ENCODE measurements at places on chromosomes 12 and 14.

- DNase-seq = no peak
These were observed 733 bp upstream of the KLHDC2 start for GRCh38 chr14:49767270-49767570.

- no peak for DNase-seq
These were observed 332.6 kb downstream of the GLT1D1 start for GRCh38 chr12:129185855-129186254.

DNA sequence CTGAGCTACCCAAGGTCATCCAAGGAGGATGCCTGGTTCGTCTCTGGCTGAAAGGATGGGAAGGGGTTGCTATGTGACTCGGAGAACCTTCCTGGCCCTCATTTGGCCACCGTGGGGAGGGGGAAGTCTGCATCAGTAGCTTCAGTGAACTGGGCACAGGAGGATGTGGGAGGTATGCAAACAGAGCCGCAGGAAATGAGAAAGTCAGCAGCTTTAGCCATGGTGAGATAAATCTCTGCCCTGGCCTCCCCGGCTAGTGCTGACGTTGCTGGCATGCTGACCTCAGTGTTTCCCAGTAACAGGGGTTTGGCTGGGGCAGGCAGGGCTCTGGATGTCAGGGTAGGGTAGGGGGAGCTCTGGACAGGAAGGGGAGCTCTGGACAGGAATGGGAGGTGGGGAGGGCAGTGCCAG, 2.3 kb upstream of the CEBPE start:
- DNase-seq = peak; percentile 48

DNA sequence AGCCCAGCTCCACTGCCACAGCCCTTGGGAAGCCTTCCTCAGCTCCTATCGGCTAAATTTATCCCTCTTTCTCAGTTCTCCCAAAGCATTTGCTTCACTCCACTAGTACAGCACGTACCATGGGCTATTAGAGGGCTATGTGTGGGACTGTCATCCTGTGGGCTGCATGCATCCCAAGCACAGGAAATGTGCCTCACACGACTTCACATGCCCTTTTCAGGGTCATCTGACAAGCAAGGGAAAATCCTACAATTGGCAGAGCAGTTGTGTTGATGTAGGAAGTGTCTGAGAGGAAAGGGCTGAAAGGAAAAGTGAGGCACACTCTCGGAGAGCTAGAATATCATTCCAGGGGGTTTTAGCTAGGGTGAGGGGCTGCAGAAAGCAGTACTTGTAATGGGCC, 47.6 kb downstream of the NINJ2 start:
- DNase-seq = no peak

DNA sequence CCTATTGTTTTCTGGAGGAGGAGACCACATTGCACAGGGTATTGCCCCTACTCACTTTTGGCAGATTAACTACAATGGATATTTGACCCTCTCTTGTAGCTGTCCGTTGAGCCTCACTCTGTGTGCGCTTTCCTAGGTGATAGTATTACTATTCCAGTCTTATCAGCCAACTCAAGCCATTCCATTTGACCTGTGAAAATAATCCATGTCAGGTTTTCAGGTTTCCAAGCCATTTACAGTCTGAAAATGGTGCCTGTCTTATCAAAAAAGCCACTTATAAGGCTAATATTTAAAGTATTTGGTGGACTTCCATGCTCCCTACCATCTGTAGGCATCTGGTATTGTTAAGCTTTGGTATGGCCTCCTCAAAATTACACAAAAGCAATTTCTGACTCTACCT, 29.6 kb upstream of the KLRD1 start:
- no peak for DNase-seq

DNA sequence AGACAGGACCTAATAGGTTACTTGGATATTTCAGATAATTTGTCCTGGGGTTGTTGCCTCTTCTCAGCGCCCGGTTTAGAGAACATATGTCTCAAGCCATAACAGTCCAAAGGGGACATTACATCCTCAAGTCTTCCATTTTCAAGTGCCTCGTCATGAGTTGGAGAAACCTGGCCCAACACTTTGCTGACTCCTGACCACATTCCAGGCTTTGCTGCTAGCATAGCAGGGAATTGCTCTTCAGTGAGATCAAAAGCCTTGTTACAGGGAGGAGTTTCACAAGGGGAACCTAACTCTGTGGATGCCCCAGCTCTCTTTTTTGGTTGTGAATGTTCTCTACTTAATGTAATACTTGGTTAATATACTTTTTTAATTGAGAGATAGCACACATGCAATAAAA, 8.2 kb upstream of the MMP19 start:
- DNase-seq = no peak

- no peak for DNase-seq
These were observed 892 bp downstream of the TCHP start for GRCh38 chr12:109900752-109901580.

GRCh38 chr12:56280849-56281248, 14.1 kb downstream of the COQ10A start:
- no peak for DNase-seq

- DNase-seq = no peak
These were observed 35.7 kb upstream of the ACTN1 start for GRCh38 chr14:69014829-69015259.

- DNase-seq = no peak
These were observed 17.5 kb downstream of the RASSF3 start for GRCh38 chr12:64627771-64628170.

DNA sequence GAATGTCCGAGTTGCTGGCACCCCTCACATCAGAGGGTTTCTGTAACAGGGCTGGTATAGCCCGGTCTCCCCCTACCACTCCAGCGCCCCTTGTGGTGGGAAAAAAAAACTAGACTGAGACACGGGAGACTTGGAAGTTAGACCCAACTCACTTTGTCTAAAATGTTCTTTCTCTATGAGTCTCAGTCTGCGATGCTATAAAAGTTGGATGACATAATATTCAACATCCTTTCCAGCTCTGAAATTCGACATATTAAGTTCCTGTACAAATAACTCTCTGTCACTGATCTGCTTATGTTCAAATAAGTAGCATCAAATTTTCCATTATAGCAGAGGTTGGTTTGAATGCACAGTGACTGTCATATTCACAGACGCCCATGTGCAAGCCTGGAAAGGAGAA, 25.7 kb upstream of the TC2N start:
- DNase-seq = no peak

- no peak for DNase-seq
These were observed 214.4 kb downstream of the BCL11B start for GRCh38 chr14:99057576-99058083.

GRCh38 chr12:113310489-113310888, 24.4 kb downstream of the SLC8B1 start:
- no peak for DNase-seq

DNA sequence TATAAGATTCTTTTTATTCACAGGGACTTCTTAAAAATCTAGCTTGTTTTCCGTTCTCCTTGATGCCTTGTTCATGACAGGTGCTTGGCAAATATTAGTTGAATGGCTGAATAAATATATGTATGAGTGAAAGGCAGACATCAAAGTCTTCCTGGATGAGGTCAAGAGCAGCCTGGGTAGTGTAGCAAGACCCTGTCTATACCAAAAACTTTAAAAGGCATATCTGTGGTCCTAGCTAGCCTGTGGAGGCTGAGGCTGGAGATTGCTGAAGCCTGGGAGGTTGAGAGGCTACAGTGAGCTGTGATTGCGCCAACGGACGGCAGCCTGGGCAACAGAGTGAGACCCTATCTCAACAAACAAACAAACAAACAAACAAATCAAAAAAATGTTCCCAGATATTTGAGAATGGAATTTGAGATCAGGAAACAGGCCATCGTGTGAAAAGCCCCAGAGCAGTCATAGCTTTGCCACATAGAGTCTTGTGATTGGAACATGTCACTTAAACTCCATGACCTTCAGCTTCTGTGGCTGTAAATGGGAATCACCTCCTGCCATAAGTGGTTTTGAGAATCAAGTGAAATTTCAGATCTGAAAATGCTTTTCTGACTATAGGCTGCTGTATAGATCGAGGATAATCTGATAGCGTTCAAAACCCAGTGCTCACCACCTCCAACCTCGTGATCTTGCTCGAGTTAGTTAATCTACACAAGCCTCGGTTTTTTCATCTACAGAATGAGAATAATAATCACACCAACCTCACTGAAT, 64.3 kb downstream of the ZFP36L1 start:
- DNase-seq = no peak

DNA sequence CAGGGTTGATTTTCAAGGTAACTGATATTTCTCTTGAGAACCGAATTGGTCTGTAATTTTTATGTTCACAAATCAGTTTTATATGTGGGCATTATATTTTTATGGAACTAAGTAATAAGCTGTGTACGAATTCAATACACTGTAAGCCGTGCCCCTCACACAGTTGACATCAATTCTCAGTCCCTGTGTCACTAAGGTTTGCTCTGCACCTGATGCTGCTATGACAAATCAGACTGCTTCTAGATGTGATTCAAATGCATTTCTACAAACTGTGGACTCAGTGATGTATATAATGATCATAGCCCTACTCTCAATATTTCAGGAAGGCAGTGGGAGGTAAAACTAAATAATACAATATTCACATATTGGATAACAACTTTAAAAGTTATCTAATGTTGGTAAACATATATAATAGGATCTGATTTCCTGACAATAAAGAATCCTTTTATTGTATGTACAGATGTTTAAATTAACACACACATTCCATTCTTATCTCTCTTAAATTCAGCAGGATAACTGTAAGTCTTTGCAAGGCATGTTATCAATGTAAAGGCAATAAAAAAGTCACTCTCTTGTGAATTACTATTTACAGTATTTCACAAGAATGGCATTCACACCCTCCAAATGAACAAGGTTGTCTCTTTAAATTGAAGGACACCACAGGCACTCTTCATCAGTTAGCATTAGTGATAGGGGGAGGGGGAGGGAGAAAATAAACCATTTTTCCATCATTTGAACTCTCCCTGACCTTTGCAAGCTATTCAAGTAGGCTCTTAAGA, 87.2 kb upstream of the SOX5 start:
- DNase-seq = no peak

DNA sequence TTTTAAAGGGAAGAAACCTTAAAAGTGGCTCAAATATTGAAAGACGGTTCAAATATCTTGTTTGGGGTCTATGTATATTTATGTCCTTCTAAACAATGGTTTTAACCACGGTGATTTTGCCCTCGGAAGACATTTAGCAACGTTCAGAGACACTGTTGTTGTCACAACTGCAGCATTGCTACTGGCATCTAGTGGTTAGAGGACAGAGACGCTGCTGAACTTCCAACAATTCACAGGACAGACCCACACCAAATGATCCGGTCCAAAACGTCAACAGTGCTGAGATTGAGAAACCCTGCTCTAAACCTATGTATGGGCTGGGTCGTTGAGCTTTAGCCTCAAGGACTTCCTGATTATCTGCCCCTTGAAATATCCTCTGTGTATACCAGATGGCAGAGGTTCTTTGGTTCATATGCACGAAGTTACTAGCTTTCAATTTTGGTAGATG, 1.7 kb downstream of the ANGEL1 start:
- DNase-seq = no peak

DNA sequence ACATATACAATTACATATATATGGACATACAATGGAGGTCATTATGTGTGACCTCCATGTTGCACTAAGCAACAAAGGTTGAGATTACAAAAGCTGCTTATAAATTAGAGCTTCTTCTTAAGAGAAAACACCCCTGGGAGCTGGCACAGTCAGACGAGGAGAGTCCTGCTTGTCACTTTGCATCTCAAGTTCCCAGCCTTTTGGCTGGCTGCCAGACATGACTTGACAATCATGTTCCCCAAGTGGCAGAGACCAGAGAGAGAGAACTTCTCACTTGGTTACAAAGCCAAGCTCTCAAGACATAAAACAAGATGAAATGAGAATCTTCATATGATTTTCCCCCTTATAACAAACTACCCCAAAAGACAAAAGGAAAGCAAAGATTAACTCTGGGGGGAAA, 8.5 kb upstream of the SYNJ2BP start:
- DNase-seq = no peak

- DNase-seq = no peak
These were observed 1430.1 kb upstream of the SEL1L start for GRCh38 chr14:82963756-82964155.

GRCh38 chr12:12901158-12901791, 9.9 kb downstream of the GPRC5A start:
- no peak for DNase-seq

DNA sequence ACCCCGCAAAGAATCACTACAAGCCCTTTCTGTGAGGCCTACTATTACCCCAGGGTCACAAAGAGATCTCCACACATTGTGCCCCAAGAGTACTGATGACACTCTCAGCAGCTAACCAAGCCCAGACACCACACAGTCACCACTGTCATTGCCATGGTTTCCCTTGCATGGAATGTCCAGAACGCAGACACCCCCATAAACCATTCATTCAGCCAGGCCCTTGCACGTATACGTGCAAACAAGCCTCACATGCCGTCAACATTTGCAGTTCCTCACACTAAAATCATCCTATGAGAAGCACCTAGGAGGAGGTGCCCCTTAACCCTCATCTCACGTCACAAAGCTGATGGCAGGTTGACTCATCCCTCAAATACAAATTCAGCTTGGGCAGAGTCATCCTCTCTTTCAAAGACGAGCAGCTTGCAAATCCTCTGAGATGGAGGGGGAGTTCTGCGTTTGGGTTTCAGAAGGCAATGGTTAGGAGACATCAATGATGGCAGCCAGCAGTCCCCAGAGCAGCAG, 17.1 kb upstream of the KRT77 start:
- no peak for DNase-seq

GRCh38 chr12:39795481-39795880, 175.9 kb upstream of the ABCD2 start:
- DNase-seq = no peak

GRCh38 chr12:66653796-66654195, 25.1 kb downstream of the GRIP1 start:
- no peak for DNase-seq

DNA sequence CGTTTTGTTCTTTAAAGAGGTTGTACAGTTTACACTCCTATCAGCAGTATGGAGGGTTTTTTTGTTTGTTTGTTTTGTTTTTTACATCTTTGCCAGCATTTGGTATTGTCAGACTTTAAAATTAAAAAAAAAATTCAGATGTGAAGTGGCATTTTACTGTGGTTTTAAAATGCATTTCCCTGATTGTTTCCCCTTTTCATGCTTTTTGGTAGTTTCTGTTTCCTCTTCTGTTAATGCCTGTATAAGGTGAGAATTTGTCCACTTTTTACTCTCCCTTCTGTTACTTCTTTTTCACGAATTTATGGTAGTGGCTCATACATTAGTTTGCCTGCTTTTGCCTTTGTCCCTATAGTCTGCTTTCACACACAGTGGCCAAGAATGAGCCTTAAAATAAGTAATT, 36.6 kb downstream of the MNAT1 start:
- DNase-seq = no peak

DNA sequence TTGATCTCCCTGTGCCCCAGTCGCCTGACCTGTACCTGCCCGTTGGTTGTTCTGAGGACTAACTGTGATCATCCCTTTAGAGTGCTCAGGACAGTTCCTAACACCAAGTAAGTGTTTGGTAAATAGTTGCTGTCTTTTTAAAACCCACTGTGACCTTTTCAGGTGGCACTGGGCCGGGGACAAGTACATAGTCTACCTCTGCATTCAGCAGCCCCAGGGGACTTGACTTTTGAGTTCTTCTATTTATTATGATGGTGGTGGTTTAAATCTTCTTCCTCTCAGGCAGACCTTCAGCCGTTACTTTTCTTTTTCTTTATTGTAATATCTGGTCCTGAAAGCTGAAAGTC, 38.8 kb downstream of the EVL start:
- no peak for DNase-seq

Data from spinal cord (tissue), 10 donors.